ENCODE measurements at places on chromosomes 16 and 17.
A peak's percentile ranks its signal among the peaks of the same experiment; 100 is the strongest.

GRCh38 chr16:71218306-71218963 is 12.1 kb downstream of the HYDIN start:
- no peaks in the 10 kb centered on the region for H3K36me3 ChIP-seq
- H3K4me3 ChIP-seq = no peak overlapping the region
- H3K27ac ChIP-seq = no peak overlapping the region
- no peaks in the 10 kb centered on the region for H3K27me3 ChIP-seq

GRCh38 chr17:6240001-6240400 is 169.8 kb downstream of the WSCD1 start:
- H3K36me3 ChIP-seq = no peaks in the 10 kb centered on the region
- no peaks in the 10 kb centered on the region for H3K4me1 ChIP-seq
- no peak overlapping the region for H3K27ac ChIP-seq
- no peaks in the 10 kb centered on the region for H3K27me3 ChIP-seq
- no peak for DNase-seq

DNA sequence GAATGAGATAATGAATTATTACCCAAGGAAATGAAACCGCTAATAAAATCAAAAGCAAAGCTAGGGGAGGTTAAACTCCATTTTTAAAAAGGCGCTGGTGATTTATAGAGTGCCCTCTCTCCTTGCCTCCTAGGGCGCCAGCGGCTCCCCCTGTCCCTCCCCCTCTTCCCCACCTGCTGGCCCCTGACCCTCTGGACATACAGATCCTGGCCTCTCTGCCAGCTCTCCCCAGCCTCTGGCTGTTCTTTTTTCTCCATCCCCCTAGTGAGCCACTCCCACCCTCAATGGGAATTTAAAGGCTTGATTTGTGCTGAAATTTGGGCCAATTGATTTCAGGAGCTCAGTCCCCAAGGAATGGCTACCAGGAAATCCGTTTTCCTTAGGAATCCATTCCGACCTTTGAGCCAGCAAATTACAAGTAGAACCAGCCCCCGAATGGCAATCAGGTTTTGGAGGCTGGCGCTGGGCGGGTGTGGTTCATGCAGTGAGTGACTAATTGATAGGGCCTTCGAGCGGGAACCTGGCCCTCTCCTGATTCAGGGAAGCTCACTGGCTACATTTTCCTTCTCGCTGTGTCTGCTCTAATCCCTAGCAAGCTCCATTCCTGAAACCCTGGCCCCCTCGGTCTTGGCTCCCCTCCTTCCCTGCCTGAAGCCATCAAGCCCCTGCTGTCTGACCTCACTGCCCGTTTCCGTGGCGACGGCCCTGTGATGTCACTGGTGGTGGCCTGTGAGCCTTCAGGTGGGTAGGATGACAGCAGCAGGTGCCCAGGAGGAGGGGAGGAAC is 141.9 kb upstream of the SDK2 start:
- H3K4me3 ChIP-seq = no peak overlapping the region
- H3K27me3 ChIP-seq = peaks cover 54% of the 10 kb centered on the region
- no peaks in the 10 kb centered on the region for H3K36me3 ChIP-seq
- no peak for DNase-seq
- no peak overlapping the region for H3K27ac ChIP-seq

- no peak overlapping the region for H3K4me3 ChIP-seq
- H3K27ac ChIP-seq = no peak overlapping the region
- no peak for DNase-seq
- no peaks in the 10 kb centered on the region for H3K4me1 ChIP-seq
- H3K27me3 ChIP-seq = 0 out of 2 replicates have a peak, but pooled peaks cover 3% of the 10 kb centered on the region
These were observed 330.3 kb upstream of the XYLT1 start for GRCh38 chr16:17801068-17801467.

DNA sequence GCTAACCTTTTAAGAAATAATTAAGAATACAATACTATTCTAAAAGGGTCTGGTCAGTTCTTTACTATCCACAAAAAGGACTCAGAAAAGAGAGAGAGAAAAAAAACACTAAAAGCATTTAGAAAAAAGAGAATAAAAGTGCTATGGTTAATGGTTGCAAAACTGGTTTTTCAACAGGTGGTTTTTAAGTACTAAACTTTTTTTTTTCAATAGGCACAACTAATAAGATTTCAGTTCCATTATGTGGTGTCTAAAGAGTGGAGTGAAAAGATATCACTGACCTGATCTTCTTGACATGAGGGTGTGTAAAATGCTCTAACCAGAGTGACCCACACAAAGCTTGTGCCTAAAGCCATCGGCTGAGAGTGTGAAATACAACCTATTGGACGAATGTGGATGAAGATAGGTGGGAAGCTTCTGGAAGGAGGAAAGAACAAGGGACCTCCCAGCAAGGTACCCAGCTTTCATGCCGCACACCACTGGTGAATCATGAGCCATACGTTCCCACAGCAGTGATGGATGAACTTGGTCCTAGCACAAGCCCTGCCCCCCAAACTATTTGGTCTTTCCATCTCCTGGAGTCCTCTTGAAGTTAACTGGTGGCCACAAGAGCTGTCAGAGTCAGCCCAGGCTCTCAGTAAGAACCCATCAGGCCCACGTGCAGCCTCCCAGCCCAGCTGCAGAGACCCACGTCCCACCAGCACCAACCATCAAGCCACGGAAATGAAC is 103.0 kb downstream of the ZFHX3 start:
- no peak overlapping the region for H3K27ac ChIP-seq
- no peaks in the 10 kb centered on the region for H3K27me3 ChIP-seq
- no peak for DNase-seq
- no peaks in the 10 kb centered on the region for H3K36me3 ChIP-seq
- H3K4me1 ChIP-seq = no peaks in the 10 kb centered on the region

DNA sequence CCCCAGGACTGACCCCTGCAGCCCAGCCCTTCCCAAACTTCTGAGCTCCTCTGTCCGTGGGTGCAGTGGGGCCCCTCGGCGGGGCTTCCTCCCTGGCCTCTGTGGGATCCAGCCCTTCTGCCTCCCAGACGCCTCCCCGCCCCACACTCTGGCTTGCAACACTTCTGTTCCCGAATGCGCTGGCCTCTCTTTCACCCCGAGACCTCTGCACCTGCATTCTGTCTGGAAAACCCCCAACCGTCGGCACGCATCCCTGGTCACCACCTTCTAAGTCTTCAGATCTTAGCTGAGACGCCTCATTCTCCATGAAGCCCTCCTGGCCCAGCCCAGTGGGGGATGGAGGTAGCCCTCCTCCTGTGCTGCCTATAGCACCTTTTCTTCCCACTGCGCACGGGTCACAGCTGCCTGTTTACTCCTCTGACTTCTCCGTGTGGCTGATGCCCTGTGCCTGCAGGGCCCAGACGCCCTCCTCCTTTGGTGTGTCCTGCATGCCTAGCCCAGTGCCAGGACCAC is 26.4 kb downstream of the TMEM235 start:
- no peaks in the 10 kb centered on the region for H3K36me3 ChIP-seq
- no peak overlapping the region for H3K4me3 ChIP-seq
- H3K4me1 ChIP-seq = peaks cover 31% of the 10 kb centered on the region
- no peaks in the 10 kb centered on the region for H3K27me3 ChIP-seq
- peak overlapping the region; percentile 64 for H3K27ac ChIP-seq
- DNase-seq = no peak

DNA sequence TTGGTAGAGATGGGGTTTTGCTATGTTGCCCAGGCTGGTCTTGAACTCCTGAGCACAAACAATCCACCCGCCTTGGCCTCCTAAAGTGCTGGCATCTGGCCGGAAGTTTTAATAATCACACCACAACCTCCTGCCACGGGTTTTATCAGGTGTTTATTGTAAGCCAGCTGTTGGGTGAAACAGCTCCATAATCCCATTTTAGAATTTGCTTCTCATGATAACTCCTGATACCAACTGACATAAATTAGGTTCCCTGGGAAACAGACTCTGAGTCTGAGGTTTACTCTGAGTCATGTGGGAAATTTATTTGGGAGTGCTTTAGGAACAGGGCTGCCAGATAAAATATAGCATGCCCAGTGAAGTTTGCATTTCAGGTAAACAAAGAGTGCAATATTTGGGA is 122.6 kb upstream of the MED13 start:
- H3K4me3 ChIP-seq = no peak overlapping the region
- H3K27ac ChIP-seq = no peak overlapping the region
- no peaks in the 10 kb centered on the region for H3K27me3 ChIP-seq

GRCh38 chr17:64145751-64146417 is 15.9 kb upstream of the ERN1 start:
- H3K4me3 ChIP-seq = peak overlapping the region; percentile 87
- peaks cover 5% of the 10 kb centered on the region for H3K36me3 ChIP-seq
- peak overlapping the region; percentile 93 for H3K27ac ChIP-seq

DNA sequence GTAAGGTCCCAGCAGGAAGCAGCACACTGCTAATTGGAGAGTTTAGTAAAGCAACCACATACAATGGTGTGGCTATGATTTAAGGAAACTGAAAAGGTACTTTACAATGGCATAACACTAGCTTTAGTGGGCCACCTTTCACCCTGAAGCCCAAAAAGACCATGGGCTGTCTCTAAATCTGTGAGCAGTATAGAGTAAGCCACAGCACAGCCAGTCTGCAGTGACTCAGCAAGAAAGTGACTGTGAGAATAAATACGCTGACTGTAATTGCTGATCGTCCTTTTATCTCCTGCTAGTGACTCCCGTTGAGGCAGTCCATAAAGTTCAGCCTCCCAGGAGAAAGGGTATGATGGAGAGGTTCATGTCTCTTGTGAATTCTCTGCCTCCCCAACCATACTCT is 679.8 kb upstream of the KIF2B start:
- no peaks in the 10 kb centered on the region for H3K4me1 ChIP-seq
- no peak overlapping the region for H3K27ac ChIP-seq
- H3K36me3 ChIP-seq = no peaks in the 10 kb centered on the region
- H3K27me3 ChIP-seq = no peaks in the 10 kb centered on the region
- H3K4me3 ChIP-seq = no peak overlapping the region

GRCh38 chr17:17376362-17376761 is 73.2 kb downstream of the NT5M start:
- H3K36me3 ChIP-seq = no peaks in the 10 kb centered on the region
- H3K4me3 ChIP-seq = no peak overlapping the region
- no peak overlapping the region for H3K27ac ChIP-seq
- no peaks in the 10 kb centered on the region for H3K27me3 ChIP-seq
- peak; percentile 55 for DNase-seq

GRCh38 chr16:23435500-23435899 is 17.5 kb downstream of the COG7 start:
- no peaks in the 10 kb centered on the region for H3K36me3 ChIP-seq
- H3K27ac ChIP-seq = no peak overlapping the region
- no peak overlapping the region for H3K4me3 ChIP-seq
- H3K27me3 ChIP-seq = no peaks in the 10 kb centered on the region
- H3K4me1 ChIP-seq = peaks cover 3% of the 10 kb centered on the region
- DNase-seq = no peak

- no peak for DNase-seq
- no peaks in the 10 kb centered on the region for H3K27me3 ChIP-seq
- no peak overlapping the region for H3K4me3 ChIP-seq
- no peaks in the 10 kb centered on the region for H3K4me1 ChIP-seq
- H3K27ac ChIP-seq = no peak overlapping the region
These were observed 434.7 kb upstream of the RBFOX1 start for GRCh38 chr16:6897876-6898485.

- H3K4me1 ChIP-seq = no peaks in the 10 kb centered on the region
- H3K4me3 ChIP-seq = no peak overlapping the region
- H3K27me3 ChIP-seq = no peaks in the 10 kb centered on the region
These were observed 20.2 kb downstream of the TSPOAP1 start for GRCh38 chr17:58308173-58308984.

DNA sequence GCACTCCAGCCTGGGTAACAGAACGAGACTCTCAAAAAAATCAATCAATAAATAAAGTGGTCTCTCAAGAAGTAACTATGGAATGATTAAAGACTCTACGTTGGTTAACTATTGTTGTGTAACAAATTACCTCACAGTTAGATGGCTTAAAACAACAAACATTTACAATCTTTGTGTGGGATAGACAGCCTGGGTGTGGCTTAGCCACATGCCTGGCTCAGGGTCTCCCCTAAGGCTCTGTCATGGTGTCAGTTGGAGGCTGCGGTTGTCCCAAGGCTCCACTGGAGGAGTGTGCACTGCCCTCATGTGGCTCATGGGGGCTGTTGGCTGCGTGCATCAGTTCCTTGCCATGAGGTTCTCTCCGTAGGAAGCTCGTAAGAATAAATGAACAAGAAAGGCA is 294.5 kb downstream of the SNX29 start:
- no peaks in the 10 kb centered on the region for H3K27me3 ChIP-seq
- H3K27ac ChIP-seq = no peak overlapping the region
- no peaks in the 10 kb centered on the region for H3K36me3 ChIP-seq
- DNase-seq = no peak
- H3K4me3 ChIP-seq = no peak overlapping the region
- H3K4me1 ChIP-seq = no peaks in the 10 kb centered on the region

- peaks cover 3% of the 10 kb centered on the region for H3K27me3 ChIP-seq
- no peak overlapping the region for H3K27ac ChIP-seq
- H3K4me1 ChIP-seq = no peaks in the 10 kb centered on the region
- H3K36me3 ChIP-seq = no peaks in the 10 kb centered on the region
These were observed 10.1 kb upstream of the TMEM98 start for GRCh38 chr17:32917842-32918241.

DNA sequence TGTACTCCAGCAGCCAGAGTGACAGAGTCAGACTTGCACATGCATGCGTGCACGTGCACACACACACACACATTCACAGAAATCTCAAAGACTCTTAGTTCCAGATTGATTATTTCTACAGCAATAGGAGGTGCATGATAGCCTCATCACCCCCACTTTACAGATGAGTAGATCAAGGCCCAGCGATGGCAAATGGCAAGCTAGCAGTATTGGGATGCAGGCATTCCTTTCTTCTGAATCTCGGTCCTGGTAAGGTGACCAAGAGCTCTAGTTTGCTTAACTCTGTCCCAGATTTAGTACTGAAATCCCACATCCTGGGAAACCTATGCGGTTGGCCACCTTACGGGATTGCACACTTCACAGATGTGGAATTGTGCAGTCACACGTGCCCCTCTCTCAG is 38.6 kb downstream of the ITGAM start:
- no peak overlapping the region for H3K4me3 ChIP-seq
- H3K27ac ChIP-seq = no peak overlapping the region
- no peaks in the 10 kb centered on the region for H3K36me3 ChIP-seq
- H3K4me1 ChIP-seq = no peaks in the 10 kb centered on the region
- no peak for DNase-seq
- peaks cover 5% of the 10 kb centered on the region for H3K27me3 ChIP-seq

DNA sequence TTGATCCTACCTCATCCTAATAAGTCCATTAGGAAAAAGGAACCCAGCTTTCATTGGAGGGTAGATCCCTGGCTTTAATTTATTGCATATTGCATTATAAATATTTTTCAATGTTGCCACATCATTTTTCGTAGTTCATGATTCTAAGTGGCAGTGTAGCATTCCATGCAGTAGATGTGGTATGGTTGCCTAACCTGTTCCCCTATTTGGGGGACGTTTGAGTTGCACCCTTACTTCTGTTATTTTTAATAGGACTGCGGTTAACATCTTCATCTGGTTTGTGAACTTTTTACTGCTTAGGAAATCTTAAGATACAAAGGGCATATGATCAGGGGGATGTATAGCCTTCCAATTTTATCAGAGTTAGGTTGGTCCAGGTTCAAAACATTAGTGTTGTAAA is 5.4 kb downstream of the SCPEP1 start:
- no peak for DNase-seq
- H3K27me3 ChIP-seq = no peaks in the 10 kb centered on the region
- H3K36me3 ChIP-seq = peaks cover 6% of the 10 kb centered on the region
- H3K4me1 ChIP-seq = peaks cover 5% of the 10 kb centered on the region

Data from Panc1 (cell line).